Renal cortical epithelial cell (primary cell): ENCODE measurements at places on chromosomes 7 and 10.
A peak's percentile ranks its signal among the peaks of the same experiment; 100 is the strongest.

DNA sequence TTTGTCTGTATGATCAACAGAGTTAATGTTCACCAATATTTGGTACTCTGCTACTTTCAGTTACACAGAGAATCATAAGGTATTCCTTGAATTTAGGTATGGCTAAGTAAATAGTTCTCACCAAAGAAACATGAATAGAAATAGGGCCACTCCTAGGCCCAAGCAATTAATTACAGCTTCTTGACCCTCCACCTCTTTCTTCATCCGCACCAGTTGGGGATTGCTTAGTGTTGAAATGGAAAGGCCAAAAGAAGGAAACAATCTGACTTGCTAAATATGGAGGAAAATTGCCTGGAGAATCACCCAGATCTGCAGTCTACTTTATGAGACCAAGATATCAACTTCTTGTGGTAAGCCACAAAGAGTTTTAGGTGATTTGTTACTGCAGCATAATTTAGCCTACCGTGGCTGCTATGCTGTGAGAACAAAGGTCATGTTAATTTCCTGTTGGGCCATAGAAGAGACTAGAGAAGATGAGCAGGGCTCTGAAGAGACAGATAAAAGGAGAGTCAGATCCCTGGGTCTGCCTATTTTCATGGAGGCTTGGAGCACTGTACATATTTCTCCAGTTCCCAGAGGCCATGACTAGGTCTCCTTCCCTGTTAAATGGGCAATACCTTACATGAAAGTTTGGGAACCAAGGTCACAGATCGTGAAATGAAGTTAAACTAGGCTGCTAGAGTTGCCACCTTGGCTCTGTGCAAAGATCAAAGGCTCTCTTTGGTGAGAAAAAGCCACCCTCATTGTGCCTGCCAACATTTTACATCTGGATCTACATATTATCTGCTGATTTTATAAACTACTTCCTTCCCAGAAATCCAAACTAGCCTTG, 93.3 kb upstream of the GDF10 start:
- DNase-seq, result no peak

DNA sequence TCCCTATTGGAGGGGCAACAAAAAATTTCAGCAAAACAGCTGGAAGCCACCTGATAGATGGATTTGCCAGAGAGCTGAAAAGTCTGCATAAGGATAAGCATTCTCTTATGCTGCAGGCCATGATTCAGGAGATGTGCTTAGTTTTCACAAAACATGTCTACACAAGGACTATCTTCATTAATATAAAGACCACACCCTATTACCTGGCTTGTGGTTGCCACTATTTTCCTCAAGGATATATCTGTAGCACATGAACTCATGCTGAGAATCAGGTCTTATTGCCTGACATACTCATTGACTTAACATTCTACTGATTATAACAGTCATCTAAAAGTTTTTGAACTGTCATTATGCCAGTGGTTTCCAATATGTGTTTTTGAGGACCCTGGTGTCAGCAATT, 7.1 kb upstream of the COL17A1 start:
- no peak for DNase-seq

DNA sequence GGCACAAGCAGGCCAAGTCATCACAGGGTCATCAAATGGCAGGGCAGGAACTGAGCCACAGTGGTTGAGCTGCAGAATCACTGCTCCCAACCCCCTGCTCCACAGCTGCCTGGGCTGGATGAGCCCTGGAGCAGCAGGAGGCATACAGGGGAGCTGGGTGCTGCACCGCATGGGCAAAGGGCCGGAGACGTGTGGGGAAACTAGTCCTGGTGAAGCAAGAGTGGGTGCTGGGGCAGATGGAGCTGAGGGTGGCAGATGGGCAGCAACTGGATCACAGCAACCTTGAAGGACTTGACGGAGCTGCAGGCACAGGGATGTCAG, 16.0 kb upstream of the VOPP1 start:
- DNase-seq, result no peak

- DNase-seq, result peak; percentile 42
These were observed 29.5 kb downstream of the BAG3 start for GRCh38 chr10:119680650-119681081.

GRCh38 chr7:140646931-140647647, 6.5 kb upstream of the DENND2A start:
- peak; percentile 48 for DNase-seq
